ENCODE measurements at places on chromosomes 5 and 9. TPM values are rescaled to one million over a fixed set of nuclear protein-coding genes. Genes with fewer than 3 reads are reported as not detected.

HTR1A gene
- total RNA-seq: not detected

DNA sequence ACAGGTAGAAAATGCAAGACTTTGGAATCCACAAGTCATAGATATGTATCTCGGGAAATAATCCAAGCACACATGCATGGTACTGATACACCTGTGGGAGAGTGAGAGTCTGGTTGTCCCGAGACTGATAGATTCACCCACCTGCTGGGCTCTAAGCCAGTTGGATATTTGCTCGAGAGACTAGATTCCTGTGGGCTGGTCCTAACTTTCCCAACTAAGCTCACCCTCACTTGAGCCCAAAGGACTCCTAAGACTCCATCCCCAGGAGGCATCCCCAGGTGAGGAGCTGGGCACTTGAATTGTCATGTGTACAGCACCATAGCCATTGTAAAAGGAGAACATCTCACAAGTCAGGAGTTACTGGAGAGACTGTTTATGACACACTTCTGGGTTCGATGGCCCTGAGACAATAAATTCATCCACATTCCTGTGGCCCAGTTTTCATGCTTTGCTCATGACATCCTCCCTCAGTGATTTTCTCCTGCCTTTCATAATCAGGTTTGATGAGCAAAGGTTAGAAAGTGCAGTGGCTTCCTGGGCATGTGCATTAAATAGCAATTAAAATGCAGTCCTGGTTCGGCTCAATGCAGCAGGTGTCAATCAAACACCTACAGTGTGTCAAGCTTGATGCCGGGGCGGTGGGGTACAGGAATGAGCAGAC is 18.1 kb downstream of the SLC1A1 start:
- no peak for DNase-seq

LECT2 gene
- not detected for total RNA-seq

OSTF1 gene
- 17.8 TPM for total RNA-seq

DNA sequence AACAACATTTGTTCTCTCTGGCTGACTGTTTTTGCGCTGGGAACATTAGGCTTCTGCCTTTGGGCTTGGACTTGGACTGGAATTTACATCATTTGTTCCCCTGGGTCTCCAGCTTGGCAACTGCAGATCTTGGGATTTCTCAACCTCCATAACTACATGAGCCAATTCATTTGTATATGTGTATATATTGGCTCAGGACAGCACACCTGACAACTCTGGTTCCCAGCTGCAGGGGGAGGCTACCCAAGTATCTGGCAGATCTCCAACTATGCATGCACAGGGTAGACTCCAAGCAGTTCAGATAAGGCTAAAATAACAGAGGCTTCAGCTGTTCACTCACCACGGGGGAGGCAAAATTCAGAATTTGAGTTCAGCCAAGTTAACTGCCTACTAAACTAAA is 31.6 kb upstream of the F2RL1 start:
- peak; percentile 94 for DNase-seq

PCDHGA1 gene
- total RNA-seq: 1.8 TPM

DNA sequence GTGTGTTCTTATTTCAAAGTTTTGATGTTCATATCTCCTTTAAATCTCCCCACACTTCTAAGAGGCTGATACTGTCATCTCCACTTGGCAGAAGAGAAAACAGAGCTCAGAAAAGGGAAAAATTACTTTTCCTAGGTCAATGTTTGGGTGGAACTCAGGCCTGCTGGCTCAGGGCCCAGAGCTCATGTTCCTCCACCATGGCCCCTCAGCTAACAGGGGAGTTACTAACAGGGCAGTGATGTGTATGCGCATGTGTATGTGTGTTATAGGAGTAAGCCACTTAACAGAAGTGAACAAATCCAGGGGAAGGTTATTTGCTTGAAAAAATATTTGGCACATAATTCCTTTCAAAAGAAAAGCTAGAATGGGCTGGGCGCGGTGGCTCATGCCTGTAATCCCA is 2.5 kb downstream of the C1QTNF2 start:
- DNase-seq: peak; percentile 69

AJM1 gene
- 2.2 TPM for total RNA-seq

- DNase-seq: no peak
Observed at GRCh38 chr5:59600998-59601397, 292.5 kb downstream of the PDE4D start.

IL13 gene
- total RNA-seq: not detected

ANAPC2 gene
- 29.8 TPM for total RNA-seq

DNA sequence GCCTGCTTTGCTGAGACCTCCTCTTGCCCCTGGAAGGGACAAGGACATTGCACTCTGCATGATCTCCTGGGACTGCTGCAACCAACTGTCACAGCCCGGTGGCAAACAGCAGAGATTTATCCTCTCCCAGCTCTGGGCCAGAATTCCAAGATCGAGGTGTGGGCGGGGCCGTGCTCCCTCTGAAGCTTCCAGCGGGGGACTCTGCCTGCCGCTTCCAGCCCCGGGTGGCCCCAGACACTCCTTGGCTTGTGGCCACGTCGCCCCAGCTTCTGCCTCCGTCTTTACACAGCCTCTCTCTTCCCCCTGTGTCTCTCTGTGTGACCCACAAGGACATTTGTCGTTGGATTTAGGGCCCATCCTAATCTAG is 67.1 kb downstream of the COL5A1 start:
- DNase-seq: no peak

- no peak for DNase-seq
Observed at GRCh38 chr5:21397693-21398092, 1409.7 kb upstream of the CDH18 start.

DNA sequence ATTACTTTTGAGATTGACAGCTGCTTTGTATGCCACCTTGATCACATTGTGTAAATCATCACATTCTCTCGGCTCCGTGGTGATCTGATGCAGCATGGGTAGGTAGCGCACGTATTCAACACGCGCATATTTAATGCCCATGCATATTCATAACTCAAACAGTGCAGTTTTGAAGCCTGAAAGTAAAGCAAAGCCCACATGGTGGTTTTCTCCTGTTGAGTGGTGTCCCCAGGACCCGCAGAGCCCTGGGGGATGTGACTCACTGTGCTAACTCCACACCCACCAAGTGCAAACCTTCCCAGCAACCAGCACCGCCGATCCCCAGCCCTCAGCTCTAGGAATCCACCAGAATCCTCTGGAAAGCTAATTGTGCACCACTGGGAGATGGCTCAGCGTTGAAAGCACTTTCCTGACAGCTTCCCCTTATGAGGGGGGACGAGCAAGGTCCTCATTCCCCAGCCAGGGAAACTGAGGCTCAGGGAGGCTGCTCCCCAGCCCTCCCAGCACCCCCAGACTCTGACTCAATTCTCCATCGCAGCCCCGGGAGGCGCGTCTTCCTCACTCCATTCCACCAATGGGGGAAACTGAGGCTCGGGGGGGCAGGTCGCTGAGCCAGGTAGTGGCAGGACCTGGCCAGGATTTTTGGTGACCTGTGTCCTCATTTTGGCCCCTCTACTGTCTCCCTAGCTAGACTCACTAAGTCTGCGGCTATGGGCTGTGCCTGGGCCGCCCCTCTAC is 46.4 kb downstream of the SARDH start:
- no peak for DNase-seq

DNA sequence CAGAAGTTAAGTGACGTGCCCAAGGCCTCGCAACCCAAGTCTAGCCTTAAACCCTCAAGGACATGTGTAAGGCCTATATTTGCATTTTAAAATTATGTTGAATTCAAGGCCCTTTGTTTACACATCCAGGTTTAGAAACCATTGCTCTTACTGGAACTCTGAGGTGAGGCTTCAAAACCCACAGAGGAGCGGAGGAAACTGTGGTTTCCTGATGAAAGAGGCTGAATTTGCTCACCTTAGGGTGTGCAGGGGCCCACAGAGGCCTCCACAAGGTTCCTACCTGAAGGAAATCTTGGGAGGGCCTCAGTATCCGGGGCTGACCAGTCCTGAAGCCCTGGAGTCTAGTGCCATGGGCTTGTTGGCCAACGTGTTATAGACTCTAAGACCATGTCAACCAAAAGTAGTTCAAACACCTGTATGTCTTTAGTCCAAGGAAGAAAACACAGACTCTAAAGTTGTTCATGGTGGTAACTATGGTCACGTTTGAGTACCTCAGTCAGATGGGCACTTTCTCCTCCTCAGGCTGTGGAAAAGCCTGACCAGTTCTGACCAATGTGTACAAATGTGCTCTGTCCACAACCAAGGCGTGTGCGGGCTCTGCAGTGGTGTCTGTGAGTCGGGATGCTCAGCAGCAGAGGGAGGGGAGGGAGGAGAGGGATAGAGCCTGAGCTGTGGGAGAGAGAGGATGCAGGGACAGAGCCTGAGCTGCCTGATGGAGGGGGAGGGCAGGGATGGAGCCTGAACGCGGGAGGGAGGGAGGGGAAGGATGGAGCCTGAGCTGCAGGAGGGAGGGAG is 124.6 kb upstream of the ERCC6L2 start:
- DNase-seq: no peak

SLCO6A1 gene
- total RNA-seq: not detected

DNA sequence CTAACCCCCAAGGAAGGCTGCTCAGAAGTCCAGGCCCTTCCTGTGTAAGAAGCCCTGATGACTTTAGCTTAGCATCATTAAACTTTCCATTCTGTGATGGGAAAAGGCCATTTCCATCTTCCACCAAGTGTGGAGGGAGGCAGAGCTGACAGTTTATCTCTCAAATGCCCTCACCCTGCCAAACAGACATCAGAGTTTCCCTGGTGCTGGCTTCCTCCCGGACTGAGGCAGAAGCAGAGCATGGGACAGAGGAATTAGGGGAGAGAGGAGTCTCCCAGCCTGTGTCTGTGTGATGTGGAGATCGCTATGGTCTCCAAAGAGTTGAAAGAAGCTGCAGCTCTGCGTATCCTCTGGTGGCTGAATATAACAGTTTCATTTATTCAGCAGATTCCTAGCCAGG is 57.4 kb upstream of the CTNNA1 start:
- no peak for DNase-seq

ARL10 gene
- total RNA-seq: 10.6 TPM

- DNase-seq: no peak
Observed at GRCh38 chr9:93305497-93306020, 121.6 kb downstream of the WNK2 start.

GRCh38 chr9:87722393-87723088 is 3.4 kb upstream of the CTSL start:
- DNase-seq: no peak

- no peak for DNase-seq
Observed at GRCh38 chr9:5269249-5269715, 35.2 kb downstream of the RLN2 start.

GGTA1 gene
- 6.9 TPM for total RNA-seq

DBH gene
- total RNA-seq: 0.10 TPM

GRCh38 chr9:124632077-124632621 is 125.0 kb upstream of the NR5A1 start:
- DNase-seq: peak; percentile 20

ENTPD2 gene
- total RNA-seq: 7.3 TPM

LRSAM1 gene
- 15.9 TPM for total RNA-seq

DNA sequence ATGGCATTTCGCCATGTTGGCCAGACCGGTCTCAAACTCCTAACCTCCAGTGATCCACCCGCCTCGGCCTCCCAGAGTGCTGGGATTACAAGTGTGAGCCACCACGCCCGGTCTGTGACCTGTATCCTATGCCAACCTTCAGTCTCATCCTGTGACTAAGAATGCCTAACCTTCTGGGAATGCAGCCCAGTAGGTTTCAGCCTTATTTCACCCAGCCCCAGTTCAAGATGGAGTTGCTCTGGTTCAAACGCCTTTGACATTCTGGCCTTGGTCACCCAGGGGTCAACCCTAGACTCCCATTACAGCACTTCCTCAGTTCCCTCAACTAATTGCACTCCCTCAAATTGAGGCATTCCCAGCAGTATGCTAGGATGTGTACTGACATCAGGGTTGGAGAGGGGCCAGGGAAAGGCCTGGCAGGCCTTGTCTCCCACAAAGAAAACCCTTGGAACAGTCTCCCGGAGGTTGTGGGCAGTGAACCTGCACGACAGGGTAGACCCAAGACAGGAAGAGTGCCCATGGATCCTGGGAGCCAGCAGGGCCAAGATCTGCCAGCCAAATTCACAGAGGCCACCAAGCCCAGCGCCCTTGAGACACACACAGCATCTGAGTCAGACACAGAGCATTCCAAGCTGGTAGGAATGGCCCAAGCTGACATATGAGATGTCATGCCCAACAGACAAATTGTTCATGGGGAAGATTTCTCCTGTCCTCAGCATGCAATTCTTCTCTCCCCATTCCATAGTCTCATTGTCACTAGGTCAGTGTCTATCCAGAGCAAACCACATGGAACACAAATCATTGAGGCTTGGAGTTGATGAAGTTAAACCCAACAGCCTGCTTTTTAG is 24.9 kb upstream of the SMU1 start:
- no peak for DNase-seq

GRCh38 chr5:77876316-77876715 is 100.2 kb upstream of the TBCA start:
- DNase-seq: no peak

MED10 gene
- total RNA-seq: 18.7 TPM

GRCh38 chr9:83383034-83383433 is 155.2 kb downstream of the FRMD3 start:
- no peak for DNase-seq

DAB2 gene
- total RNA-seq: 64.5 TPM

DNA sequence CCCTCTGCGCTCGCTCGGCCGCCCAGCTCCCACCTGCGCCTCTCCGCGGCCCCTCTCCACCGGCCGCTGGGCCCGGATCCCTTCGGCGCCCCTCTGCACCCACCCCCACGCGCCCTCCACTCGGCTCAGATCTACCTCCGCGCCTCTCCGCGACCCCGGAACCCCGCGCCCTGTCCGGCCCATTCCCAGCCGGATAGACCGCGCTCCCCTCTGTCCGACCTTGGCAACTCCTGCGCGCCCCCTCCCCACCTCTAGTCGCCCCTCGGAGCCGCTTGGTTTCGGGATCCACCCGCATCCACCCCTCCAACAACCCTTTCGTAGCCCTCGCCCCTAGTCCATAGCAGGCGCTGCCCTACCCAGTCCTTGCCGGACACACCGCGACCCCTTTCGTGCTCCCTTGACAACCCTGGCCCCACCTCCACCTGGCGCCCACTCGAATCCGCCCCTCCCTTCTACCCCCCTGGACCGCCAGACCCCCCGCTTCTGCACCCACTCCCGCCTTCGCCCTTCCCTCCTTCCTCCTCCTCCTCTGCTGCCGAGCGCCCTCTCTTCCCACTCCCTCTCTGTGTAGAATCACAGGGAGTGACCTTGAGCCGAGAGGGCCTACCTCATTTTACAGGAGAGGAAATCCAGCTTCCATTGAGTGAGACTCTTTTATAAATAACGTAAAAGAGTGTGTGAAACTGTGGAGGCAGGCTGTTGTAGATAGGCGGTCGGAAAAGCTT is 525 bp upstream of the AK3 start:
- peak; percentile 45 for DNase-seq

DNA sequence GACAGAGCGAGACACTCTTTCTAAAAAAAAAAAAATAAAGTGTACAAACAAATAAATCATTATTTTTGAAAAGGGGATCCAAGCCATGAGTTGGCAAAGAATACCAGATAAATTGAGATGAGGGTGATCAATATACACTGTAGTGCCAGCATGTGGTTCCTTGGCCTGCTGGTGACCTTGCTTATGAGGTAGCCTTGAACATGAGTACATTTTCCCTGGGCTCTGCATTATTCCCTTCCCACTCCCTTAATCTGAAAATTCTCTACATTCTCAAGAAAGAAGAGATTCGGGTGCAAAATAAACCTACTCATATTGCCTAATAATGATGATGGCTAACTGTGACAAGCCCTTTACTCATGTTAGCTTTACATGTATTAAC is 33.3 kb downstream of the SH3RF2 start:
- DNase-seq: no peak

TNIP1 gene
- total RNA-seq: 75.0 TPM

VAV2 gene
- total RNA-seq: 15.7 TPM

MEIKIN gene
- 3.9 TPM for total RNA-seq

Data from tongue (tissue), 3 donors.